ENCODE measurements at places on chromosomes 6 and 20. TPM values are rescaled to one million over a fixed set of nuclear protein-coding genes. Genes with fewer than 3 reads are reported as not detected.
A peak's percentile ranks its signal among the peaks of the same experiment; 100 is the strongest.

HLA-DMA gene
- total RNA-seq, result 0.73 TPM

- no peak for DNase-seq
Measured at GRCh38 chr20:58097429-58097828, 131.0 kb downstream of the ANKRD60 start.

DNA sequence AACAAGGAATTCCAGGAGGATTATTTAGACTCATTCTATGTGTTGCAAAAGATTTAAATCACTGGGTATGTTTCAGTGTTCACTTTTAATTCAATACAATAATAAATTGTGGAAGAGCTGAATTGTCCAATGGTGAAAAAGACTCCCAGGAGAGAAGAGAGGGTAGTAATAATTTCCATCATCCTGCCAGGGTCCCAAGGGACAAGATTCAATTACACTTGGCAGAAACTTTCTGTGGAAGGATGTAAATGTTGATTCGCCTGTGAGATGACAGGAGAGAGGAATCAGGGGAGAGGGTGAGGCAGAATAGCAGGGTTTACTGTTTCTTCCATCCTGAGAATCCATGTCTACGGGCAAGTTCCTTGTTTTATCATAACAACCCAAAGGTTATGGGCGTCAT, 342.7 kb downstream of the ESR1 start:
- DNase-seq, result no peak

- no peak for DNase-seq
Measured at GRCh38 chr6:168393126-168393870, 47.7 kb upstream of the SMOC2 start.

GRCh38 chr20:20593447-20594170, 118.8 kb downstream of the RALGAPA2 start:
- DNase-seq, result peak; percentile 82

SOX18 gene
- total RNA-seq, result 1.6 TPM

- DNase-seq, result no peak
Measured at GRCh38 chr20:13744352-13744751, 40.4 kb downstream of the ESF1 start.

- DNase-seq, result no peak
Measured at GRCh38 chr6:2464641-2465040, 219.2 kb upstream of the GMDS start.

FILIP1 gene
- total RNA-seq, result 1.5 TPM

TFEB gene
- total RNA-seq, result 1.9 TPM

C6orf132 gene
- not detected for total RNA-seq

- DNase-seq, result no peak
Measured at GRCh38 chr20:53399592-53400335, 193.9 kb downstream of the ZNF217 start.

SLC35D3 gene
- 0.36 TPM for total RNA-seq

DNA sequence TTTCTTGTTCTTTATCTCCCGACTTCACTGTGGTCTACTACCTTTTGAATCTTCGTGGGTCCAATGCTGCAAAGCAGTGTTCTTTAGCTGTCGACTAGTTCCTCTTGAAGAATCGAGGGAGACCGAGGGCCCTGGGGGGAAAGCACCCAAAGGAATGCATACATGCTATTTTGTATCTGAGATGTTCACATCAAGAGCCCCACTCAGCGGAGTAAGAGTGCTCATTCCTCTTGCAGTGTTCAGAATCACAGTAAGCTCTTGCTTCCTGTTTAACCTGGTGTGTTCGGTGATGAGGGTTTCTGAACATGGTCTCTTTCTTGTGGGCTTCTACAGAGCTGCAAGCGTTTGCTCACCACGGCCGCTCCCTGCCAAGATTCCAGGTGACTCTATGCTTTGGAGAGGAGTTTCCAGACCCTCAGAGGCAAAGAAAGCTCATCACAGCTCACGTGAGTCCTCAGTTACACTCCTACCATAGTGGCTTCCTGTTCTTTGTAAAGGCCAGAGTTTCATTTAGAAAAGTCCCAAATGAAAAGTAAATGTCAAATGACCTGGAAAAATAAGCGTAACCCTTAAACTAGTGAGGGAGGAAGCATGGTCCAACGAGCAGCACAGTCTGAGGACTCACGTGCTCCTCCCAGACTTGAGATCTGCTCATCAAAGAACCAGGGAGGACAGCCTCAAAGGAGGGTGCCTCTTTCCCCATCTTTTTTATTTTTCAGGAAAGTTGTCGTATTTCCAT, 13.3 kb downstream of the IRF4 start:
- DNase-seq, result no peak

GRCh38 chr20:58906894-58907293, 54.4 kb downstream of the GNAS start:
- DNase-seq, result no peak

- DNase-seq, result no peak
Measured at GRCh38 chr6:127328043-127328609, 15.3 kb downstream of the ECHDC1 start.

DNA sequence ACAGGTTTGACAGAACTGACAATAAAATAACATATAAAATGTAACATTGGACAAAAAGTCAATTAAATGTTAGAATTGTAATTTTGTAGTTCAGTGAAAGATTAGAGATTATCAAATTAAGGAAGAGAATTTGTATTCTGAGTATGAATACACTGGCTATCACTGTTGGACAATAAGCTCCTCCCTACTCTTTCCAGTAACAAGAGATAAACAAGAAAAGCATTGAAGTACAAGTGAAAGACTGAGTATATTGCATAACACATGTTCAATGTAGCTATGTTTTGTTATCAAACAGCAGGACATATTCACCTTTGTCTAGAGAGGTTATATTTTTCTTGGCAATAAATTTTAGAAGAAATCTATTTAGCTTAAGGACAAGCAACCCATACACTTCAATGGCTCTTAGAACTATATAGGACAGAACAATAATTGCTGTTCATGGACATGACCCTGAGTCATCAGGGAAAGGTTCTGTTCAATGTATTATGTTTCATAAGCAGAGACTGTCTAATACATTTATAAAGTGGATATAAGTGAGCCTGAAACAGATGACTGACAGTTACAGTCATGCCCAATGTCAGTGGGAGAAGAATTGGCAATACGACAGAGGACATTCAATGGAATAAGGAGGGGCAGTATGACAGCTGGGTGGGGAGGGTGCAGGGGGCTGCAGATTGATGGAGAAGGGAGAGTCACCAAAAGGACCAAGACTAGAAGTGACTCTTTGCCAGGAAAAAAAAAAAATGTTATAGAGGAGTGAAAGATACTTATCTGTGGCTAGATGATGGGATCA, 520.4 kb downstream of the FRK start:
- DNase-seq, result no peak
